ENCODE measurements at places on chromosomes 12 and 14.

- no peak for DNase-seq
Observed at GRCh38 chr14:91968280-91968679, 20.8 kb upstream of the FBLN5 start.

DNA sequence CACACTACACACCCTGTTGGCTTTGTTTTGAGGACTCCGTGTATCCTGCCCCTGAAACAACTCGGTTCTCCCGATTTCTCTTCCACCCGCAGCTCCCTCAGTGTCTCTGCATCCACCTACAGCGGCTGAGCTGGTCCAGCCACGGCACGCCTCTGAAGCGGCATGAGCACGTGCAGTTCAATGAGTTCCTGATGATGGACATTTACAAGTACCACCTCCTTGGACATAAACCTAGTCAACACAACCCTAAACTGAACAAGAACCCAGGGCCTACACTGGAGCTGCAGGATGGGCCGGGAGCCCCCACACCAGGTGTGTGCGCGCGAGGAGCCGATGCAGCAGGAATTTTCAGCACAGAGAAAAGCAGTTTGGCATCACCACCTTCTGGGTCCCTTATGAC, 10.5 kb downstream of the ALKBH2 start:
- no peak for DNase-seq

GRCh38 chr14:59823179-59823578, 47.4 kb downstream of the RTN1 start:
- DNase-seq = no peak

- DNase-seq = no peak
Observed at GRCh38 chr12:106030210-106031071, 108.3 kb downstream of the NUAK1 start.

GRCh38 chr14:101120641-101121507, 217.4 kb upstream of the RTL1 start:
- no peak for DNase-seq

- no peak for DNase-seq
Observed at GRCh38 chr14:69818758-69819191, 21.7 kb upstream of the SLC10A1 start.

DNA sequence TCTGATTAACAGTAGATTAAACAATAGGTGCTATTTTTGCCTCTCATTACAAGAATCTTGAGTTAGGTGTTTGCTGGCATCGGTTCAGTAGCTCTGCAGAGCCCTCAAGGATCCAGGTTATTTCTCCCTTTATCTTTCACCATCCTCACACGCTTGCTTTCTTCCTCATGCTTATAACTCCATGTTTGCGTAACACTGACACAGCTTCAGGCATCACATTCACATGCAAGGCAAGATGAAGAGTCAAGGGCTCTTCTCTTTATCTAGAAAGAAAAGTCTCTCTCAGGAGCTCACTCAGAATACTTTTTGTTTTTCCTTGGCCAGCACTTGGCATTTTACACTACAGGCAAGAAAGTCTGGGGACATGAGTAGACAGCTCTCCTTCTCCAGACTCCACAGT, 24.2 kb upstream of the PTHLH start:
- DNase-seq = no peak

DNA sequence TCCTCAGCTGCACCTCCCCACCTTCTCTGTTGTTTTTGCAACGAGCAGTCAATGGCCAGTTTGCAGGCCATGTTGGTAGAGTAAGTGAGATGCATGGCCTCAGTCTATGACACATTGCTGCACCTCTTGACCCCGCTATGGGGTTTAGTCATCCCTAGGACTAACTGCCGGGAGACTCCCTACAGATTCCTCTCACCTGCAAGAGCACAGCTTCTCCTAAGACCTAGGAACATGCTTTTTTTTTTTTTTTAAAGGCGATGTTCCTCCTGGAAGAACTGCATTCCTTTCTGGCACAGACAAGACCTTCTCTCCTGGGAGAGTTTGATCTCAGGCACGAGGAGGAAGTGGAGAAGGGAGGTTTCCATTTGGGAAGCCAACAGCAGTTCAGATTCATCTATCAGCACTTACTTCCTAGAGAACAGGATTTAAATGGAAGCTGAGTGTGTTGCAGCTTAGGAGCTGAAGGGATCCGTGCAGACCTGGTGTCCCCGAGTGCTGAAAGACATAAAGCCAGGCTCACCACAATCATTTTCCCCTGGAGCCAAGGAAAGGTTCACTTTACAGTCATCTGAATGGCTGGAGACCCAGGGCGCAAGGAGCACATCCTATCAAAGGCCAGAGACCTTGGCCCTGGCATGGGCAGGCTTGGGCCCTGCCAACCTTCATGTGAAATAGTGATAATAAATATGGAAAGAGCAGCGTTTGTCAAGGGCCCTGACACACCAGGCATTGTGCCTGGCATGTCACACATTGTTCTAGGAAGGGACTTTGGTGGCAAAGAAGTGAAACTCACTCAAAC, 104.1 kb downstream of the LGMN start:
- DNase-seq = no peak

DNA sequence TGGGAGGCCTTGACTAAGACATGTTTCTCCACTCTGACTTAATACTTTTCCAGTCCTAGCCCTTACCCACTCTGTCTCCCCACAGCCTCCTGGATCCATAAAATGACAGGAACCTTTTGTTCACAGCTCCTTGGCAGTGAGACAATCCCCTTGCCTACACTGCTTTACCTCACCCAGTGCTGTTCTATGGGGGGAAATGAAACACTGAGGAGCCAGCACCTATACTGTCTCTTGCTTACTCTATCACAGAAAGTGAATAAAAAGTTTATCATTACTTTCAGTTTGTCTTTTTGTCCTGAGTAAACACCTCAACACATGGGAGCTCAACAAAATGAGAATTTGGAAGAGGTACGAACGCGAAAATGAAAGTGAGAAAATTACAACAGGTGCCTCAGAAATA, 127.2 kb upstream of the DAAM1 start:
- no peak for DNase-seq

GRCh38 chr14:105974902-105975301, 448.5 kb downstream of the TMEM121 start:
- DNase-seq = peak; percentile 40

DNA sequence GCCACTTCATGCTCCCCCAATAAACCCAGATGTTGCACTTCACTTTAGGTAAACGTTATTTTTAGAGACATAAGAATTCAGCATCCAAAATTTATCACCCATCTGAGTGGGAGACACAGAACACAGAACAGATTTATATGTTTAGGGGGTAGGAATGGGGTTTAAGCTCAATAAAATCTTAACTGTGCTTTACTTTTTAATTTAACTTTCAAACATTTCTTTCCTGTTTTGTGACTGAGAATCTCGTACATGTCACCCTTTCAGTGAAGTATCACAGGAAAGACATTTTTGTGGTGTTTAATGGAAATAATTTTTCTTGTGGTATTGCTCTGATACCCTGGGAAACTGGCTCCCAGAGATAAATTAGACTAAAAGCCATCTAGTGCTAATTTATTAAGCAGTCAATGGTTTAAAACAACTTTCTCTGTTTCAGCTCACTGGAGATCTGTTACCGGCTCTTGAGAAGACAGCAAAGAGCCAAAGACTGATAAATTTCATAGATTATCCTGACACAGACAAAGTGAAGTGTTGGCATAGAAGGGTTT, 148.0 kb upstream of the BMP4 start:
- no peak for DNase-seq

DNA sequence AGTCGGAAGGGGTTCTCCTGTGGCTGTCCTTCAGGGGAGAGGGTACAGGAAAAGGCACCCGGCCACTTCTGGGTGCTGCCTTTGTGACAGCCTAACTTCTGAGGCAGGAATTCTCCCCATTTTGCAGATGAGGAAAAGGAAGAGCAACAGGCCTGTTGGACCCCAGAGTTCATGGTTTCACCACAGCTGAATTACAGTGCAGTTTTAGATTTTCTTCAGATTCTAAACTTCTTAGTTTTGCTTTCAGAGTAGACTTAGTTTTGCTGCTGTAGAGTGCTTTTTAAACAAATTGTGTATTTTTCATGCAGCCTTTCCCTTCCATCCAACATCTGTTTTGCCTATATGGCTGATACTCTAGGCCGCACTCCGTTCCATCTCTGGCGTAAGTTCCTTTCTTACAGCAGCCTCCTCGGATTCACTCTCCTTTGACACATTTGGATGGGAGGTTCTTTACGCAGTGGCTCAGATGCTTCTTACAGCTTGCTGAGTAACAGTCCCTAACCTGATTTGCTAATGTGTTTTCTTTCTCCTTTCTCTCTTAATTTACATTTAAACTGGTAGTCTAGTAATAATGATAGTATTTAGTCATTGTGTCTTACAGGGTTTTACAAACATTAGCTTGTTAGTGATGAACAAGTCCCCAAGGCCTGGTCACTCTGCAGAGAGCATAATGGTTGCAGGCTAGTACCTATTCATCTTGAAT, 7.8 kb downstream of the TRAF3 start:
- DNase-seq = no peak

DNA sequence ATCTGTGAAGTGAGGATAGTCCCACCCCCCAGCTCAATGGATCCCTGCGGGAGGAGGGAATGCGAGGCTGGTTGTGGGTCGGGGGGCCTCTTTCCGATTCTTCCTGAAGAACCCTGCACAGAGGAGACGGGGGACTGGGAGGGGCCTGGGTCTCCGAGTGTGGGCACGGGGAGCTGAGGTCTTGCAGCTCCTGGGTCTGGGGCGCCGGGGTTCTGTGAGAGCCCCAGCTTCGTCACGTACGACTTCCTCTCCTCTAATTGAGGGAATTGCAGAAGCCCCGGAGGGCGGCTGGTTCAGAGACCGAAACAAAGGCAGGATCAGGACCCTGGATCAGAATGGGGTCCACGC, 66.6 kb downstream of the DIO3 start:
- no peak for DNase-seq

GRCh38 chr12:19088606-19089005, 40.9 kb upstream of the PLEKHA5 start:
- no peak for DNase-seq

GRCh38 chr12:3307389-3307788, 183.6 kb upstream of the PRMT8 start:
- DNase-seq = no peak

DNA sequence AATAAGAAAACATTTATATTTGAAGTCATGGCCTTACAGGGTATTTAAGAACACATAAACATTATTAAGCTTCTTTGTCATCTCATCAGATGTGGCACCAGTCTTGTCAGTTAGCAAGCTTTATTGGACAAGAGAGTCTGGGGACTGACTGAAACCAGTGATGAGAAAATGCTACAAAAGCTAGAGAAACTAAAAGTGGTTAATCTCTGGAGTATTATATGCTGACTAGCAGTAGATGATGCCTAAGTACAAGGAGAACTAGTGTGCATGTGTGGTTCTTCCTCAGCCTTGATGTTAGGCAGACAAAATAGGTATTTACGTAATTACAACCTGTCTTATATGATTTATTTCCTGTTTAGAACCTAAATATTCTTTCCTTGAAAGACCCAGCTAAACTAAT, 176.5 kb downstream of the CPNE8 start:
- no peak for DNase-seq

DNA sequence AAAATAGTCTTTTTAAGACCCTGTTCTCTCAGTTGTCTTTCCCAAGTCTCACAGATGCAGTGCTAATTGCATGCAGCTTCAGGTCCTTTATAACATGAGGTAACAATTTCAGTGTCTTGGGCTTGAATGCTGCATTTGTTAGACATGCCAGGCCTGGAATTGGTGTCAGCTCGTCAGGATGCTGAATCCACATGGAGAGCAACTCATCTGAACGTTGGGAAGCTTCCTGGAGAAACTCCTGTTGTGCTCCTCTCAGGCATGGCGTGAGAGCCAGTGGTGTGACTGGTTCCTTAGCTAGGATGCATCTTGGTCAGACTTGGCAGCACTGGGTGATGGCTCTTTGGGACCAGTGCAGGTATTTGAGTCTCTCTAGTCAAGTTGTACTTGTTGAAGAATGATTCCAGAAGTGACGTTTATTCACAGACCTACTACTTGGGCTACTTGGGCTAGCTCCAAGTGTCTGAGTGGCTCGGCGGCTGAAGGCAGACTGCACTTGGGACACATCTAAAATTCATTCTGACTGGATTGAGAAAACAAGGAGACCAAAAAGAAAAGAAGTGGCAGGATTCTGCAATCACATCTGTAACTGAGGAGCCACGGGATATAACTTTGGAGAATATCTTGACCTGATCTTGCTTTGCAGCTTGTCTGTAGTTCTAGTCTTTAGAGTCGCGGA, 134.8 kb upstream of the ARHGAP5 start:
- no peak for DNase-seq

DNA sequence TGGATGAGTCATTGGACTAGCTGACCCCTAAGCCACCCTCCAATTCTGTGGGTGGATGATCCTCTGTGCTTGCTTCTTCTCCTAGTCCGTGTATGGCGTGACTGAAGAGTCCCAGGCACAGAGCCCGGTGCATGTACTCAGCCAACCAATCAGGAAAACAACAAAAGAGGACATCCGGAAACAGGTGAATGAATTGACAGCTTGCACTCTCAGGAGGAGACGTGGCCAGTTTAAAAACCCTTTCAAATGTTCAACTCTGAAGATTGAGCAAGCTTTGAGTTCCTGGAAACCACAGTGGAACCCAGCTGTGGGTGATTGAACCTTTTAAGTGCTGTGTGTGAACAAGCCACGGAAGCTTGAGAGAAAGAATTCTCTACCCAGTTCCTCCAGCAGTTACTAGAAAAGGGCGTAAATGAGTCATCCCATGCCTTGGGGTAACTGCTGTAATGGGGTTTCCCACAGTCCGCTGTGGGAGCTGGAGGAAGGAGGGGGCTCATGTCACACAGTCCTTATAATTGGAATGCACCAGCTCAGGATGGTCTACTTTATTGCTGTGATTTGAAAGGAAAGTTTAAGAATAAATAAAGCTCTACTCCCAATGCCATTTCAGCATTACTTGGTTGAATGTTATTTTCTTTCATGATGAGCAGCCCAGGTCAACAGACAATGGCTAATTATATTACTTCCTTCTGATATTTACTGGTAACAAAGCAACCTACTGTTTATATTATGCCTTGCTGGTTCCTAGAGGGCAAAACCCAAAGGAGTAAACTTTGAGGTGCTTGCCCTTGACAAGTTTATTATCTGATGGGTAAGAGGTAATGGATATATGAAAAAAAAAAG, 417.0 kb downstream of the DPF3 start:
- peak; percentile 6 for DNase-seq

- no peak for DNase-seq
Observed at GRCh38 chr12:42261708-42262107, 23.7 kb upstream of the YAF2 start.

- DNase-seq = no peak
Observed at GRCh38 chr14:49863487-49864281, 11.1 kb upstream of the NEMF start.

DNA sequence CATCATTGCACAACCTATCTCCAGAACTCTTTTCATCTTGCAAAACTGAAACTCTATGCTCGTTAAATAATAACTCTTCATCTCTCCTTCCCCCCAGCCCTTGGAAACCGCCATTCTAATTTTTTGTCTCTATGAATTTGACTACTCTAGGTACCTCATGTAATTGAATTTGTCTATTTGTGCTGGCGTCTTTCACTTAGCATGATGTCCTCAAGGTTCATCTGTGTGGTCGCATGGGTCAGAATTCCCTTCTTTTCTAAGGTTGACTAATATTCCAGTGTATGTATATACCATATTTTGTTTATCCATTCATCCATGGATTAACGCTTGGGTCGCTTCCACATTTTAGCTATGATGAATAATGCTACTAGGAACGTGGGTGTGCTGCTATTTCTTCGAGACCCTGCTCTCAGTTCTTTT, 80.1 kb downstream of the PLXNC1 start:
- no peak for DNase-seq
